ENCODE measurements at places on chromosomes 12 and 14.

GRCh38 chr12:16658699-16659098 is 52.7 kb upstream of the LMO3 start:
- DNase-seq = no peak

DNA sequence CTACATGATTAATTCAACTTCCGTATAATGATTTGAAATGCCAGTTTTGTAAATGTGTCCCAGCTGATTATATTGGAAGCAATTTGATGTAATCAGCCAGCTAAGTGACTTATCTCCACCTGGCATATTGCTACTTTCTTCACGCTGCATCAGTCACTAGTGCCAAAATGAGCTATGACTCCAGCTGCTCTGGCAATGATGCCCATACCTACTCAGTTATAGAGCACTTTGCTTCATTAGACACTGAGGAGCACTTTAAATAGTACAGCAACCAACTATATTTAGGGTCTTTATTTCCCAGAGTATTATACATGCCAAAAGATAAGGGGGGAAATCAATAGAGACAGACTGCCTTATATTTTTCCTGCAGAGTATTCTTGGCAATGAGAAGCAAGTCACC is 67.9 kb upstream of the LIN7A start:
- no peak for DNase-seq

DNA sequence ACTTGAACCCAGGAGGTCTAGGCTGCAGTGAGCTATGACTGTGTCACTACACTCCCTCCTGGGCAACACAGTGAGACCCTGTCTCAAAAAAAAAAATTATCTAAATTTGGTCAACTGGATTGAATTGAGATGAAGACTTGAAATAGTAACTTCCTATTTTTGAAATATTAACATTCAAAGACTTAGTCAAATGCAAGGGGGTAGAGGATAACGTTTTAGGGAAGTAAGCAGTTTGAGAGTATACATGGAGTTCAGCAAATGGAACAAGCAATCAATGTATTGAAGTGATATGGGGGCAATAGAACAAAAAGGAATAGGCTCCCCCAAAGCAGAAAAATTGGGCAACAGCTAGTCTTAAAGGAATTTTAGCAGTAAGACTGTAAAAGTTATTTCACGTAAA is 4.6 kb upstream of the MFAP5 start:
- no peak for DNase-seq

- DNase-seq = no peak
Observed at GRCh38 chr12:92952394-92952793, 23.3 kb upstream of the EEA1 start.

DNA sequence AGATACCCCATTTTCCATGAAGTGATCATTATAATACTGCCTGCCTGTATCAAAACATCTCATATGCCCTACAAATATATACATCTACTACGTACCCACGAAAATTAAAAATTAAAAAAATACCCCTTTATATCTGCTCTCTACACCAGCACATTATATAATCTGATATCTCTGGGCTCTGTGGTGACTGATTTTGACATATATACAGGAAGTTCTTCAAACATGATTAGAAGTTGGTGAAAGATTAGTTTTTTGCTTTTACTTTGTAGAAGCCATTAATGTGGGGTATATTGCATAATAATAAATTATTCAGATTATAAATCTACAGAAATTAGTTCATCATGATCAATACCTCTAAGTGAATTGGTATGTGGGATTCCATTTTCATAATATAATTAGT is 126.7 kb upstream of the MDM1 start:
- DNase-seq = no peak

- DNase-seq = no peak
Observed at GRCh38 chr12:18400186-18400585, 138.9 kb downstream of the PIK3C2G start.

DNA sequence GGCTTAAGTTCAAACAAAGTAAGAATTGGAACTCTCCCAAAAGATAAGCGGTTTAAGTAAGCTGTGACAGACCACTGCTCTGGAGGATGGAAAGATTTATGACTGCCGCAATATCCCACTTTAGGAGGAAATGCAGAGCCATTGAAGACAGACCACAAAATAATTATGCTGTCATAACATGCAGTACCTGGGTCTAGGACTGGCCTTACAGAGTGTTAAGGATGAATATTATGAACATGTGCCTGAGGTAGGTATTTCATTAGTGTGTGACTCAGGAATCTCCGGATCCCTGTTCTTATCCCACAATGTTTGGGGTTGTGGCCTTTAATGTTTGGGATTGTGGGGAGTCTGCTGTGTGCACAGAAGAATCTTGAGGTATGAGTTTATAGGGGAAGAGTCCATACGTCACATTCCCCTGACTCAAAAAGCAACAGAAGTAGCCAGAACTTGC is 114.9 kb downstream of the SAMD4A start:
- no peak for DNase-seq

DNA sequence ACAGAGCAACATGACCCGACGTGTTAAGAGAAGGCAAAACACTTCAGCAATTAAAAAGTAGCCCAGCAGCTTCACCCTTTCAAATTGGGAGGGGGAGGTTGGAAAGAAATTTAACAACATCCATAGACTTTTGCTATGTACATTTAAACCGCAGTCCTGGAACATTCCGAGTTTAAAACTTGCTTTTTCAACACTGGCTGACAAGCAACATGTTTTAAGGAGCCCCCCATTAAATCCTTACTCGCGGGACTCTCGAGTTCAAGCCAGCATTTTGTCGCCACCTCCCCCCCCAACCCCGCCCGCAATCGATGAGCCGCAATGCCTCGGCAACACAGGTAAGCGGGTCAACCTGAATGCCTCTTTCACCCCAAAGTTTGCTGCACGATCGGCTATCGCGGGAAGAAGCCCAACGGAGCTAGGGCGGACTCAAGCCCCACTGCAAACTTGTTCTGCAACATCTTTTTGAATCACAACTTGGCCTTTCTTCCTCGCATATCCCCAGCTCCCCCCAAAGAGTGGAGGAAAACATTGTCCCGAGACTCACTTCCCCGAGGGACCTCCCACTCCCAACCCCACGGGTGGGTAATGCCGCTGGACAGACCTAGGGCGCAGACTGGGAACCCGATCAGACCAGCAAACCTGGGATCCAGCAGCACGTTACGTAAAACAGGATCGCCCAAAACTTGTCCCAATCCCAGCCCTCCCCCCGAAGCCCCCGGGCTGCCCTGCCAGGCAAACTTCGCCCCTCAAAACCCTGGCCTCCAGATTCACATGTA is 777 bp downstream of the ZFP36L1 start:
- DNase-seq = no peak

- DNase-seq = no peak
Observed at GRCh38 chr14:20781803-20782202, 735 bp downstream of the RNASE6 start.

- DNase-seq = no peak
Observed at GRCh38 chr14:37889087-37889486, 293.7 kb downstream of the TTC6 start.

GRCh38 chr12:99367181-99367580 is 280.4 kb upstream of the GARIN6 start:
- DNase-seq = no peak

- no peak for DNase-seq
Observed at GRCh38 chr14:77245820-77246219, 25.2 kb downstream of the NGB start.

DNA sequence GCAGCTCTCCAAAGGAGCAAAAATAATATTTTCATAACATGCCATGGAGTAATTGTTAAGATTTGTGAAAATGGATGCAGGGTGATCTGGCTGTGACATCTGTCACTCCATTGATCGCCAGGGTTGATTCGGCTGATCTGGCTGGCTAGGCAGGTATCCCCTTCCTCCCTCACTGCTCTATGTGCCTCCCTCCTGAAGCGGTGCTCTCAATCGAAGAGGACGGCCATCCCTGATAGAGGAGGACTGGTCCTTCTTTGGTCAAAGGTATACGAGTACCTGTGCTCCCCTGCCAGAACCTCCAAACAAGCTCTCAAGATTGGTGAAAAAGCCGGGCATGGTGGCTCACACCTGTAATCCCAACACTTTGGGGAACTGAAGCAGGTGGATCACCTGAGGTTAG is 47.9 kb downstream of the VCPKMT start:
- no peak for DNase-seq

DNA sequence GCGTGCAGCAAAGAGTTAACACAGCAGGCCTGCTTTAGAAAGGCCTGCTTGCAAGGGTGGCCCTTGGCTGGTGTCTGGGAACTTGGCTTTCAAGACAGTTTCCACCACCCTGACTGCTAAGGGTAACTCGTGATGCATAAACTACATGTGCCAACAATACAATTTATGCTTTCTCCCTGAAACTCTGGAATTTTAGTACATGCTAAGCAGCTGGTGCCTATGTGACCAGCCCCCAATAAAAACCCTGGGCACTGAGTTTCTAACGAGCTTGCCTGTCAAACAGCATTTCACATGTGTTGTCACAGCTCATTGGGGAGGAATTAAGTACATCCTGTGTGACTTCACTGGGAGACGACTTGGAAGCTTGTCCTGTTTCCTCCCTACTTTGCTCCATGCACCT is 133.1 kb downstream of the SLC5A8 start:
- DNase-seq = peak; percentile 17

DNA sequence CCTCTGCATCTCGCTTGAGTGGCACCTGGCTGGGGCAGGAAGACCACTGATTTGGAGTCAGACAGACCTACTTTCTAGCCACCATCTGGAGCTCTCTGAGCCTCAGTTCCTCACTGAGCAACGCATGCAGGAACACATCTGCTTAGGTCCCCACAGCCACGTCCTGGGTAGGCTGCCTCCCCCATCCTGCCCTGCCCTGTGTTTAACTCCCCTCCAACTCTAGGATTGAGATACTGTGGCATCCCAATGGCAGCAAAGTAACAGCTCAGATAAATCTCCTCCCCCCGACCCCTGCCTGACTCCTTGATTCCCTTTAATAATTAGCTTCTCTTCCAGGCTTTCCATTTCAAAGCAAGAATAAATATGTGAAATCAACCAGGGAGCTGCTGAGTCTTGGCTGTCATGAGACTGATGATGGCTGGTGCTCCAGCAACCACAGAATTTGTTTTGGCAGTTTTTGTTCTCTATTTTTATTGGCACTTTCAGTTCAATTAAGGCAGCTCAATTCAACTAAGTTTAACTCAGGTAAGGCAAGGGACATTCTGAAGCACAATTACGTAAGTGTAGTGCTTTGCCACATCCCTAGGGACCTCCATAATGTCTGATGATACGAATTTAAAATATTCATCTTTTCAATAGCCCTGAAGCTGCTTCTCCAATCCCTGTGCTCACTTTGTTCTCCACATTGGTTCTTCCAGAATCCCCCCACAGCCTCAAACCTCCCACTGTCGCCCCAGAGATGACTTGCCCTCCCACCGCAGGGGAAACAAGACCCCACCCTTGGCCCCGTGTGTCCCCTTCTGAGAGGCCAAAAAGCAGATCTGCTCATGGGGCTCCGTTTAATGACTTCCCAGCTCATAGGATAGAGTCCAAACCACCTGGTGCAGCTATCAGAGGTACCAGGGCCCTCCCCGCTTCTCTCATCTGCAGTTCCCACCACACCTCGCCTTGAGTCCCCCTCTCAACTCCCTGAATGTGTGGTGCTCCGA is 58.2 kb downstream of the ESR2 start:
- DNase-seq = no peak

DNA sequence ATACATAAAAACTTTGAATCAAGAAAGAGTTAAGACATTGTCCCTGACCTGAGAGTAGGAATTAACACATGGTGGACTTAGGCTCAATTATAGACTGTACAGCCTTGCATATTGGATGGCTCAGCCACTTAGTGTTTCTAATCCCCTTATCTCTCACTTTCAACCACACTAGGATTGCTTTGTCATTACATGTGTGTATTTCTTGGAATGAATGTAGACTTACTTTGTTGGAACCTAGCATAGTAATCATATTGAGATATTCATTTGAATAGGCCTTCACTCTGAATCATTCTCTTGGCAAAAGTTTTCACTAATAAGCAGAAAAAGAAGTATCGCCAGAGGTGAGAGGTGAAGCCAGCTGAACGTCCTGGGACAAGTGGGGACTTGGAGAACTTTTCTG is 1973.9 kb upstream of the FLRT2 start:
- no peak for DNase-seq

DNA sequence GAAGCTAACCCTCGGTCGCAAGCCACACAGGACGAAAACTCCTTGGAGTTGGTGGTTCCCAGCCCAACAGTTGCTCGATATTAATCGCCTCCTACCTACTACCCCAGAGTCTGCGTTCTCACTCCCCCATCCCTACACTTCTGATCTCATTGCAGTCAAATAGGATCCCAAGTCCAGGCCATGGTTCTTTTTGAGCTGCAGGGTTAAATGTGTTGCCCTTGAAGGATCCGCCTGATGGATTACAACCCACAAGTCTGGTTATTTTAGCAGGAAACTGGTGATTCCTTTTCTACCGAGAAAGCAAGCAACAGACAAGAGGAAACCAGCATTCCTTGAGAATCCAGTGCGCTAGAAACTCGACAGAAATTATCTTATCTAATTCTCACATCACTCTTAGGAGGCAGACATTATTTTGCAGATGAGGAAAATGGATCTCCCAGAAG is 785 bp upstream of the NIN start:
- DNase-seq = no peak

DNA sequence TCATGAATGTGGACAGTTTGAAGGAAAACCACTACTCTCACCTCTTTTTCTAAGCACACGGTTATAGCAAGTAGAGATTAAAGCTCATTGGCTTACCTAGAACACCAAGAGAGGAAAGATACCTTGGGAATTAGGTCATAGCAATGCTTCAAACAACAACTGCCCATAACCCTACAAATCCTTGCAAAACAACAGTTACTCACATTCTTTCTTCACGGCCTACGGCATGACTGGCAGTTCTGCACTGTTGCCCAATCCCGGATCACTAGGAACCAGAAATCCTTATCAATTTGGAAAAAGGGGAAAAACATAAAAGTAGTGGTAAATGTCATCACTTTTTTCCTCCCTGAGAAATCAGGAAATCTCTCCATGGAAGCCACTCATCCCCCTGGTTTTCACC is 9.6 kb upstream of the ISM2 start:
- no peak for DNase-seq

DNA sequence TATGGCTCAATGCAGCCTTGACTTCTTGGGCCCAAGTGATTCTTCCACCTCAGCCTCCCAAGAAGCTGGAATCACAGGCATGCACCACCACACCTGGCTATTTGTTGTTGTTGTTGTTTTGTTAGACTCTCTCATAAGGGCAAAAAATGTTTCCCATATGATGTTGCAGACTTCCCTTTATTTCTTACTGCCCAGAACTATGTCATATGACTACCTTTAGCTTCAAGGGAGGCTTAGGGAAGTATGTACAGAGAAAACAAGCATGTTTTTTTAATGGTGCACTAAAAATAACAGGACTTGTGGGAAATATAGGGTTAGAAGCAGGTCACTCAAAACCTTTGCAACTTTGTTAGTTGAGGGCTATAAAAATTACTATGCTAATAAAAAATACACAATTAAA is 4.3 kb upstream of the GPR19 start:
- no peak for DNase-seq

GRCh38 chr12:49501895-49502294 is 36.9 kb upstream of the KCNH3 start:
- DNase-seq = no peak

GRCh38 chr14:68940614-68941185 is 38.4 kb downstream of the ACTN1 start:
- DNase-seq = no peak

All from AG20443 (cell line).